ENCODE measurements at places on chromosomes 1 and 21.

DNA sequence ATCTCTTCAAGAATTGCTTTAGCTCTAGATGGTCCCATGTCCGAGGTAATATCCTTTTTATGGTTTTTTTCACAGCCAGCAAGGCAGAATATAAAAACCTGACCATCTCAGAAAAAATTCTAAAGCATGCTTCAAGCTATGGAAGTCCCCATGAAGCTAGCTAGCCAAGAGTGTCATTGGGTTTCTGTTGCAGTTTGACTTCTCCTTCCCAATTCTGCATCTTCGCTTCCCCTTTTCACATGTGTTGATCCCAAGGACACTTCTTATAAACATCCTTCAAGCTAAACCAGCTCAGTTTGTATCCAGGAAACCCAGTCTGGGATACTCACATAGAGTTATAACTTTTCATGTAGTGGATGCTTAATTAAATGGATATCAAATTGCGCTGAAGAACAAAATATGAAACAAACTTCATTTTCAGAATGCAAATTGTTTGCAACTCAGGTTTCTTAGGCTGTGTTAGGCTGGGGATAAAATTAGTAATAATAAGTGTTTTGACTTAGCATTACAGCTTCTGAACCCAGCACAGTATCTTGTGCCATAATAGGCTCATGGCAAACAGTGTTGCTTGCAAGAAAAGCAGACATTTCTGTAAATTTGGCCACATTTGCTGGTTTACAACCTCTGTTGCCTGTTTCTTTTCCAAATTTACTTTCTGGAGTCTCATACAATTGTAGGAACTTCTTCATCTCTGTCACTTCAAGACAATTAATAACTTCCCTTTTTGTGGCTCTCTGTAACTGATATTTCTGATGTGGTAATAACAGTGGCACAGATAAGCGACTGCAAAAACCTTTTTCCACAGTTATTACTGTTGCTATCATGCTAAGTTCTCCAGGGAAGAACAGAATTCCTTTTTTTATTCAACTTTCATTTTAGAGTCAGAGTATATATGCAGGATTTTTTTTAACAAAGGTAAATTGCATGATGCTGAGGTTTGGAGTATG, 53.2 kb downstream of the NCAM2 start:
- no peak for DNase-seq

GRCh38 chr1:81264976-81265375, 535.8 kb upstream of the ADGRL2 start:
- no peak for DNase-seq

DNA sequence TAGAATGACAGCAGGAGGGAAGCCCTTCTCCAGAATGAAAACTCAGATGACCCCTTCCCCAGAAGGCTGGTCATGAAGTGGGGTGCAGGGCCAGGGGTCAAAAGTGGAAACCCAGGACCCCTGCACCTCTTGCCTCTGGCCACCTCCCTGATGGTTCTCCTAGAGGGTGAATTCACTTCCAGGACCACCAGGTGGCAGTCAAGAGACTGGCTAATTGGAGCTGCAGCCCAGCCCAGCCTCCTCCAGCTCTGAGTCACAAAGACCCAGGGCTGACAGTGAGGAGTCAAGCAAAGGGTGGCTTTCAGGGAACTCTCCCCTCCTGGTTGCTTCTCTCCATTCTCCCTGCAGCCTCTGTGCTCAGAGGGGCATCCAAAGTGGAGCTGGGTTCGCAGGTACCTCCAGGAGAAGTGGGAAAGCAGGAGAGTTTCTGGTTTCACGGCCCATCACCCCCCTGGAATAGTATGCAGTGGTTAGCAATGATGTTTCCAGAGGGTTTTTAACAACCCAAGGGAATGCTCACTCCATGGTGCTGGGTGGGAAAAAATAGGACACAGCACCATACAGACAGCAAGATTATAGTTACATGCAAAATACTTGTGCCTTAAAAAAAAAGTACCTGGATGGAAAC, 6.1 kb upstream of the EPHB2 start:
- DNase-seq, result peak; percentile 67

DNA sequence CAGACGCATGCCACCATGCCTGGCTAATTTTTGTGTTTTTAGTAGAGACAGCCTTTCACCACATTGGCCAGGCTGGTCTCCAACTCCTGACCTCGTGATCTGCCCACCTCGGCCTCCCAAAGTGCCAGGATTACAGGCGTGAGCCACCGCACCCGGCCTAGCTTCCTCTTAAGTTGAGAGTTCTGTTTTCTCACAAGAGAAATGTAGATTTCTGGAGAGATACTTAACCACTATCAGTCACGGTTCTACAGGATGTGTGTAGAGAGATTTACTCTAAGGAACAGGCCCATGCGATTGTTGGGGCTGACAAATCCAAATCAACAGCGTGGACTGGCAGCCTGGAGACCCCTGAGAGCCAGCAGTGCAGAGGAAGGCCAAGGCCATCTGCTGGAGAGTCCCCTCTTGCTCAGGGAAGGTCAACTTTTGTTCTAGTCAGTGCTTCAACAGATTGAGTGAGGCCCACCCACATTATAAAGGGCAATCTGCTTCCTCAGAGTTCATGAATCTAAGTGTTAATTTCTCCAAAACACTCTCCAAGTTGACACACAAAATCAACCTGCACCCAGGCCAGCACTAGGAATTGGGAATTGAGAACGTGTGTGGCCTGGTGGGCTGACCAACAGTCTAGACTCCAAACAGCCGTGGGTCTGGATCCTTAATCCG, 38.7 kb downstream of the CHAF1B start:
- no peak for DNase-seq

GRCh38 chr1:90768826-90769225, 51.7 kb upstream of the BARHL2 start:
- no peak for DNase-seq

GRCh38 chr1:39899611-39900538, 1.8 kb downstream of the MYCL start:
- DNase-seq, result no peak

GRCh38 chr21:40335704-40336103, 468.5 kb downstream of the PCP4 start:
- DNase-seq, result no peak

DNA sequence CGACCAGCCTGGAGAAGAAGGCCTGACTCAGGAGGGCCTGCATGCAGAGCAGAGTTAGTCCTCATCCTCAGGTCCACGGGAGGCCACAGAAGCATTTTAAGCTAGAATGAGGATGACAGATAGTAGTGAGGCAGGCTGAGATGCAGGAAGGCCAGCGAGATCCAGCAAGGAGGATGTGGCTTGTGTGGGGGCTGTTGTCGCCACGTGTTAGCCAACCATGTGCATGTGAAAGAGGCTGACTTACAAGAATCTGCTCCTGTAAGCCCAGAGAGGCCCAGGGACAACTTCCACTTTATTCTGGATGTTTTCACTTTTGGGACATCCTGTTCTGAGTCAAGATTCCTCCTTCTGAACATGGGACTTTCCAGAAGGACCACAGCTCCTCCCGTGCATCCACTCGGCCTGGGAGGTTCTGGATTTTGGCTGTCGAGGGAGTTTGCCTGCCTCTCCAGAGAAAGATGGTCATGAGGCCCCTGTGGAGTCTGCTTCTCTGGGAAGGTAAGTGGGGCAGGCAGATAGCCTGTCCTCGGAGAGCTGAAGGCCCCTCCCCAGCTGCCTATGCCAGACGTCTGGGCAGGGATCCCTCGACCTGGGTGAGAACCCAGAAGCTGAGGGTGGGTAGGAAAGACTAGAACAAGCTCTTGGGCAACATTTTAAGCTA, at the start of gene SLAMF8:
Gene SLAMF8, plus strand, starts transcription at position 433 of the 661 bp plus-strand sequence. Its CDS starts 26 bp downstream, at position 459.
- DNase-seq, result no peak

DNA sequence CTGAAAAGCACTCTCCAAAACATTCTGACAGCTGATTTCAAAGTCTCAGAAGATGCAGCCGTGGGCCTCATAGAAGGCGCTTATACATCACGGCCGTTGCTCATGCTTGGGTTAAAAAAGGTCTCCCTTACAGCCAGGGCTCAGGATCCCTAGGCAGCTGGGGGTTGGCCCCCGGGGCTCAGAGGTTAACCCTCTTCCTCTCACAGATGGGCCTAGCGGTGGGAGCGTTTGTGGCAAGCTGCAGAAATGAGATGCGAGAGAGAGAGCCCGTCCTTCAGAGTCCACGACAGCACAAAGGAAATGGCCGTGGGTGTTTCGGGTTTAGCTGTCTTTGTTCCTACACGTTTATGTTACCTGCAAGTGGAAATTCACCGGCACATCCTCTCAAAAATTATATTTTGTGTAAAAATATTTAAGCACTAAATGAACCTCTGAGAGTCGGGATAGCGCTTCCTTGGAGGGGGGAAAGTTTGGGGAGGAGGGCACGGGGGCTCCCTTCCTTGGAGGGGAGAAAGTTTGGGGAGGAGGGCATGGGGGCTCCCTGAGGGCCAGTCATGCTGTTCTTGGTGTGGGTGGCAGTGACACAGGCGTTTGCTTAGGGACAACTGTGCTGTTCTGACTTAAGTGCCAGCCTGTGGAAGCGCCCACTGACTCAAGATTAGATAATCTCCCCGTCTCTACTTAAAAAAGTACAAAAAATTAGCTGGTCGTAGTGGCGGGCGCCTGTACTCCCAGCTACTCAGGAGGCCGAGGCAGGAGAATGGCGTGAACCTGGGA, 20.5 kb upstream of the PRDM15 start:
- no peak for DNase-seq

GRCh38 chr1:92708368-92708950, 76.4 kb downstream of the EVI5 start:
- DNase-seq, result no peak

- no peak for DNase-seq
Measured at GRCh38 chr21:32270748-32271147, 8.1 kb downstream of the MIS18A start.

GRCh38 chr1:66258404-66259105, 275.4 kb upstream of the SGIP1 start:
- no peak for DNase-seq

DNA sequence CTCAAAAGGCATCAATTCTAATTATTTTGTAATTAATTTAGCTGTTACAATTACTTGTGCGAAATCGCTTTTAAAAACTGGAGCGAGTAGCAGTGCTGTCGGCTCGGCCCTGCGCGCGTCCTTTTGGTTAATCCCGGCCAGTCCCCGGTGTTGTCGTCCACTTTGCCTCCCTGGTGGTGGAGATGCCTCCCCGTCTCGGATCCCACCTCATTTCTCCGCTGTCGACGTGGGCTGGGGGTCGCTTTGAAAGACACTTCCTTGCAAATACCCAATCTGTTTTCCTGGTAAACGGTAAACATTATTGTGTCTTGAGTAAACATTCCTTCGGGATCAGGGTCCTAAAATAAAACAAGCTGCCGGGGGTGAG, 3.7 kb downstream of the FOXD3 start:
- DNase-seq, result no peak

GRCh38 chr1:207935166-207935583, 24.2 kb upstream of the CD34 start:
- no peak for DNase-seq

DNA sequence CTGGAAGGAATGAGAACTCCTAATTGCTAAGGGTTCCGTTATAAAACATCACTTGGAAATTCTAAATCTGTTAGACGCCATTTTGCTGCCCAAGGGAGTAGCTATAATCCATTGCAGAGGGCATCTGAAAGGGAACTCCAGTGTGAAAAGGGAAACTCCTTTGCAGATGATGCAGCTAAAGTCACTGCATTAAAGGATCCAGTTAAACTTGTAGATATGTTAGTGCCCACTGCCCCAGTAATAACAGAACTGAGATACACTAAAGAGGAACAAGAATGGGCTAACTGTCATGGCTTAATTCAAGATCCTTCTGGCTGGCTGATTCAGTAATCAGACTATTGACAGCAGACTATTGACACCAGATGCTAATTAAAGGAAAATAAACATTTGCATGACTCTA, 81.8 kb upstream of the KIAA0040 start:
- no peak for DNase-seq

GRCh38 chr1:171550050-171550449, 64.7 kb downstream of the PRRC2C start:
- DNase-seq, result no peak

- DNase-seq, result no peak
Measured at GRCh38 chr1:94398356-94398755, 19.8 kb upstream of the ABCD3 start.

DNA sequence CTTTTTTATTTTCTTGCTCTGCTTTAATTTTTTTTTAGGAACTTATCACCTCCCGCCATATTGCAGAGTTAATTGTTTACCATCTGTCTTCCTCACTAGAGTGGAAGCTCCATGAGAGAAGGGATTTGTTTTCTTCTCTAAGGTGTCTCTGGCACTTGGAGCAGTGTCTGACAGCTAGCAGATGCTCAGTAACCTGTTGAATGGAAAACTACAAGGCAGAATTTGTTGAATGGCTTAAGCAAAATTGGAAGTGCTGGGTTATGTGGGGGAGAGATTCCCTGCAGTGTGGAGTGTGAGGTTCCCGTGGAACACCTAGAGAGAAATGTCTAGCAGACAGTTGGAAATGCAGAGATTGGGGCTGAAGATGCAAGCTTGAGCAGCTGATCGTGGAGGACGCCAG, 59.5 kb upstream of the PARP1 start:
- DNase-seq, result no peak

DNA sequence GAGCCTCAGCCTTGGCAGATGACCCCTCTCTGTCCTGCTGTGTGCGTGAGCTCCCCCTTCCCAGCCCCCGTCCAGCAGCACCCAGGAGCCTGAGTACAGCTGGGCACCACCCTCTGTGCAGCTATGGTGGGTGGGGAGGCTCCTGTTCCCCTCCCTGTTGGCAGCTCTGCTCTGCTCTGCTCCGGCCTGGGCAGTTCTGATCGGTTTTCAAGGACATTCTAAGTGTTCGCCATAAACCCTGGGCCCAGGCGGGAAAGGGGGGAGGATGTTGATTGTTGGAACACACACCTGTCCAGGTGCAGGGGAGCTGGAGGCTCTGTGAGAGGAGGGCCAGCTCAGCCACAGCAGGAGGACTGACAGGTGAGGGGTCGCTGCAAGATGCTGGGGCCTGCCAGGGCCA, at the start of gene CLCNKB:
Gene CLCNKB, plus strand, starts transcription at position 262 of the 400 bp plus-strand sequence. CDS start 711 bp downstream, outside the sequence.
- DNase-seq, result no peak

- DNase-seq, result no peak
Measured at GRCh38 chr1:235955777-235956176, 89.1 kb upstream of the LYST start.

GRCh38 chr1:225891229-225891972, 2.5 kb upstream of the LEFTY1 start:
- DNase-seq, result no peak

DNA sequence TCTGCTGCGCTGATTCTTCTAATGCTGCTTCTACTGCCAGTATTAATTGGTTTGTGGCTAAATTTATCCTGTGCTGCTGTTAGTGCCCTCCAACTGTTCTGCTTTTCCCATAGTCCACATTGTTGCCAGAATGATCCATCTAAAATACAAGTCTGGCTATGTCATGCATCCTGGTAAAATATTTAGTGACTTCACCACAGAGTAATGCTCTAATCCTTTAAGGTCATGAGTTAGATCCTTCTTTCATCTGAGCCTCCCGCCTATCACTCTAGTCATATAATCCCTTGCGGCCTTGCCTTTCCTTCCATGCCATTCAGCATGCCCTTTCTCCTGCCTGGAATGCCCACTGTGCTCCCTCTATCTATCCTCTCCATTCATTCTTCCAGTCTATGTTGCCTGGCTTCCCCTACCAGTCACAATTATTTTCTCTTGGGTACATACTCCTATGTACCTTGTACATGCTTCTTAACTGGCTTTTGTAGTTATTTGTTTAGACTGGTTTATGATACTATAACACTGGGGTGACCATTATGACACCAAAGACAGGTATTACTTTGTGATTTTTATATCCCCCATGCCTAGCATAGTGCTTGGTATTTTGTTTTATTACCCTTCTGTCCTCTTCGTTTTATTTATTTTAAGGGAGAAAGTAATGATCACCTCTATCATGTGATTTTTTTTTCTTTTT, 144.0 kb downstream of the MAGI3 start:
- DNase-seq, result no peak

Measured in right lung (tissue), 10 donors.